NCI-H187 treated with DMSO at 0.1 percent for 48 hours (cell line): ENCODE measurements at places on chromosomes 7 and 10.
A peak's percentile ranks its signal among the peaks of the same experiment; 100 is the strongest.

GRCh38 chr10:31120392-31120791 is 88.7 kb upstream of the ZNF438 start:
- no peak for DNase-seq

- no peak for DNase-seq
These were observed 10.3 kb downstream of the ADRB1 start for GRCh38 chr10:114053946-114054345.

DNA sequence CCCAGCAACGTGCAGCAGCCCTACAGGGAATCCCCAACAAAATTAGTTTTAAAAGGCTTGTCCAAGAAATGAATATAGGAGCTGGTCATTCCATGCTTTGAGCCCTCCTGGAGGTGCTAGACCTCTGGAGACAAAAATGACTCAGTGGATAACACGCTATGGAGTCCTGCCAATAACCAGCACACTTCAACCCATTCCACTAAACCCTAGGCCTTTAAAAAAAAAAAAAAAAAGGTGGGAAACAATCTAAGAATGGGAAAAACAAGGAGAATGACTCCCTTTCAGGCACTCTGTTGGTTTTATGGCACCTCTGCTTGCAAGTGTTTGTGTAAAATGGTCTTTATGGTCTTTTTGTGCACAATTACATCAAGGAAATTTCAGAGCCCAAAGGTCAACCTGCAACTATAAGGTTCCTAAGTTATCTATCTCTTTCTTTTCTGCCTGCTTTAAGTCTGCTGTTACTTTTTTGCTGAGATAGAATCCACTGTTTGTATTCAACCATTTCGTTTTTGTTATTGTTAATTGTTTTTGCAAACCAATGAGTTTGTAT is 21.3 kb downstream of the AVL9 start:
- no peak for DNase-seq

DNA sequence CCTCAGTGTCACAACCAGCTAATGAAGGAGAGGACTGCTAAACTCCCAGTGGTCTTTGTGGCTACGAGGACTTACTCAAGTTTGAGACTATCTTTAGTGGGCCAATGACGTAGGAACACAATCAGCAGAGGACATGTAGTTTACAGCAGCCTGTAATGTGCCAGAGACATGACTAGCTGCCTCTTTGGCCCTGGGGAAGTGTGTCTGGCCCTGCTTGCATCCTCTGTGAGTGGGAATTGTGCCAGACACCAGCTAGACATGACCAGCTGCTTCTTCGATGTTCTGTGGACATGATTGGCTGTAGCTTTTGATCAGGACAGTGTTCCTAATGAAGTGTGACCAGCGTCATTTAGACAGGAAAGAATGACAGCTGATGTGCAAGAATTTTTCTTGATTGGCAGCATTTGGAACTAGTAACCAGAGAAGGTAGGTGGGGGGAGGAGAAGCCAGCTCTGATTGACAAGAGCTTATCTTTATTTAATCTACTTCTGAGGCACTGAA is 141.7 kb downstream of the AUTS2 start:
- DNase-seq = no peak

DNA sequence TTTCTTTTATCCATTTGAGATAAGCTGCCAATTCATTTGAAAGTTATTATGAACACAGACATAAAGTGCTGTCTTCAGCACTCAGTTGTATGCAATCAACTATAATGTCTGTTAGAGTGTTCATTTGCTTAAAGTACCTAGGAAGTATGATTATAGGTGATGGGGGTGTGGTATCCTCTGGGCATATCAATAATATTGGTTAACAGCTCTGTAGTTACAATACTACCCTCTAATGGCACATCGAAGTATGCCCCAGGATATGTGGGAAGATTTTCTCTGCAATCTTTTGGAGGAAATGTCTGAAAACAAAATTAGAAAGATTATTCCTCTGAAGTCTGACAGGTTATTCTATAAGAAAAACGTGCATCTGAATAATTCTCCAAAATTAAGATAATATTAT is 429.7 kb downstream of the ARL4A start:
- DNase-seq = no peak

- no peak for DNase-seq
These were observed 244.8 kb downstream of the BICC1 start for GRCh38 chr10:58757352-58758065.

DNA sequence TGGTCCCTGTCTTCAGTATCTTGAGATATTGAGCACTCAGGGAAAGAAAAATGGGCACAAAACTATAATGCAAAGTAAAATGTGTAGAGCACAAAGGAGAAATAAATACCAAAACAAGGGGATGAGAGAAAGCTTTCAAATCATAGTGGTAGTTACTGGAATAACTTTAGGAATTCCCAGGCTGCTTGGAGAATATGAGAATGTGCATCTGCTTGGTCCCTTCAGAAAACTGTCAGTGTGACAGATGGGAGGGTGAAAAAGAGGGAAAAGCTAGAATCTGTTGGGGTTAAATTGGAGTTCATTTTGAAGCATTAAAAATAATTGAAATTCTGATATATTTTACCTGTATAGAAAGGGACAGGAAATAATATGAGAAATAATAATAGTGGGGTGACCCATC is 15.3 kb downstream of the ST7 start:
- no peak for DNase-seq

DNA sequence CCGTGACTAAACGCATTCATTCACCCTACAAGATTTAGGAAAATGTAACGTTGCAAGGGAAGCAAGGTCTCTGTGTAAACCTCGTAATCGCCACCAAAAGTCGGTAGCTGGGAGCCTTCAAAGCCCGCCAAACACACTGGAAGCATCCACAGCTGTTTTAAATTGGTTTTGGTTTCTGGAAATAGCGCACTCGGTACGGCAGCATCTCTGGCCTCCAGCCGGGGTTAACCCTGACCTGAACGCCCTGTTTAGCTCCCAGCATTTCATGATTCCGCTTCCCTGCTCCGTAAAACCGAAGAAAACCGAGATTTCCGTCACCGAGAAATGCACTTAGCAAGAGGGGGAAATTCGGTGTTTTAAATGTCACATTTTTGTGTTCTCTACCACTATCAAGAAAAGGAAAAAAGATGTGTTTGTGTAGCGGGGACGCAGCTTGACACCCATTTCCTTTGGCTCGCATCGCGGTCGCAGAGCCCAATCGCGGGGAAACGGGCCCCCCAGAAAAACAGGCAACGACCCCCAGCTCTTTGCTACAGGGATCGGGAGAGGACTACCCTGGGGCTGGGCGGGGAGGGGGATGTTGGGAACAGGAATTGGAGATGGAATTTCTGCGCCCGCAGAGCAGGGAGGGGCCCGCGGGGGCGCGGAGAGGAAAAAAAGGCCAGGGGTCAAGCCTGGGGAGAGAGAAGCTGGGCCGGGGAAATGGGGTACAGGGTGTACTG is 646 bp downstream of the SGCE start:
- peak; percentile 23 for DNase-seq

DNA sequence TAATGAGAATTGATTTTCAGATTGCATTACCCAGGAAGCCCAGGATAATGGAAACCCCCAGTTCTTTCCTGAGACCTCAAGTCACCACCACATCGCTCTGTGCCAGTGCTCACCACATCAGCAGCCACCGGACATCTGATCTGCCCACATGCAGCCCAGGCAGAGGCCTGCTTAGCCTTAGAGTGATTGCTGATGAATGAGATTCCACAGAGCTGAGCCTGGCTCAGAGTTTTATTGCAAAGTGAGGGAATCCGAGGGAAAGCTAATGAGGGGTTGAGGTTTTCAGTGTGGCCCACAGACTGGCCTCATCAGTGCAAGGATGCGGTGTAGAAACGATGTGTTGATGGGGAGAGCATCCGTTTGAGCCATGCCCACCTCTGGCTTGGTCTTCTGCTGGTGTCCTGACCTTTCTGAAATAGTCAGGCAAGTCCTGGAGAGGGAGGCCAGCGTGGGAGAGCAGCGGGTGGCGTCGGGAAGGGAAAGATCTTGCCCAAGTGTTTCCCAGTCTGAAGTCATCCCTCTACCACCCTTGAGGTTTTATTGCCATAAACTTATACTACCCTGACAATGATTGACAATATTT is 120.3 kb downstream of the ITIH5 start:
- DNase-seq = no peak

GRCh38 chr10:25382029-25382810 is 207.4 kb downstream of the GPR158 start:
- DNase-seq = no peak

GRCh38 chr10:108735380-108735779 is 1187.9 kb downstream of the XPNPEP1 start:
- DNase-seq = no peak

DNA sequence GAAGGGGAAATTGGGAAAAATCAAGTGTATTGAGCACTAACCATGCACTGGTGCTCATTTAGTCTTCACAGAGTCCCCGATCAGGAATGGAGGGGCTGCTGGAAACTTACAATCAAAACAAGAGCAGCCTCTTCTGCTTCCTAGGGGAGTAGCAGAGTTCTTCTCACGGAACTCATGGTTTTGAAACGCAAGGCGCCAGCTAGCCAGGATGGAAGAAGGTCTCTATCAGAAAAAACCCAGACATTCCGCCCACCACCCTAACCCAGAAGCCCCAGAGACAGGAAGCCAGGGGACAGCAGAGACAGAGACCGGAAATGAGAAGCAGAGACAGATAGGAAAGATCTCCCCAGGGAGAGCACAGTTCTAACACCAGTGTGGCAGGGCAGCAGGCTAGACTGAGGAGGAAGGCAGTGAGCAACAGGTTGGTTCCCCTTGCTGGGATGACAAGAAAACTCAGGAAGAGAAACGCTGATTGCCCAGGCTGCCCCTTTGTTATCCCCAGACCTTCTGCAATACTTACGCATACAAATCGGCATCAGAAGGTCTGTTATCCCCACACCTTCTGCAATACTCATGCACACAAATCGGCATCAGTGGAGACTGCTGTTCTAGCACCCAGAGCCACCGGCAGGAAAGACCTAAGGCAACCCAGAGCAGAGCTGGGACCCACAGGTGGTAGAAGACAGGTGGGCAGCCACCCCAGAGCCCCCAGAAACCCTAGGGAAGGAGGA is 99.2 kb downstream of the CPXM2 start:
- DNase-seq = no peak

DNA sequence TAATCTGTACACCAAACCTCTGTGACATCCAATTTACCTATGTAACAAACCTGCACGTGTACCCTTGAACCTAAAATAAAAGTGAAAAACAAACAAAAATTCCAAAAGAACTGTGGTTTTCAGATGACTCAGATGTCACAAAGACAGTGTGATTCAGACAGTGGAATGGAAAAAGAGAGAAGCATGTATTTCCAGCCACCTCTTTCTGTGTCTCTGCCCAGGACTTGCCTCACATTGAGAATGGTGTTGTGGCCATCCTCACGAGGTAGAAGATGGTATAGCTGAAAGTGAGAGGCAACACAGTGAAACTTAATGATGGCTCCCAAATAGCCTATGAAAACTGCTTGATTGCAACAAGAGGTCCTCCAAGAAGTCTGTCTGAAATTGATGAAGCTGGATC is 78.0 kb downstream of the ARL5B start:
- DNase-seq = no peak

DNA sequence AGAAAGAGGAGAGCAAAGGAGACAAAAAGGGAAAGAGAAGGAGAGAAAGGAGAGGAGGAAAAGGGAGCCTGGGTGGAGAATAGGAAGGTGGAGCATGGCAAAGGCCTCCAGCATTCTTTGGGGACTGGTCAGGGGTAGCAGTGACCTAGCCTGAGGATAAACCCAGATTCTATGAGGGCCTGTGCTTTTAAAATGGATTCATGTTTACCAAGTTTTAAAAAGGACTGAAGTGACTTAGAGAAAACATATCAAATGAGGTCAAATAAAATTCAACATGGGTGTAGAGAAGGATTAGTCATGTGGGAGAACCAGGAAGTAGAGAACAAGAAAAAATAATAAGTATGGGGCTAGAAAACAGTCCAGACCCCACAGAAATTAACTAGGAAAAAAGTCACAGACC is 20.7 kb downstream of the CREB3L2 start:
- DNase-seq = no peak

- DNase-seq = peak; percentile 86
These were observed 134.7 kb downstream of the TMEM178B start for GRCh38 chr7:141208539-141208938.

GRCh38 chr10:49287689-49288340 is 11.2 kb upstream of the C10orf71 start:
- DNase-seq = no peak

- DNase-seq = no peak
These were observed 191.5 kb downstream of the REEP3 start for GRCh38 chr10:63712717-63713115.

GRCh38 chr10:131820626-131821025 is 80.2 kb upstream of the PPP2R2D start:
- DNase-seq = no peak

DNA sequence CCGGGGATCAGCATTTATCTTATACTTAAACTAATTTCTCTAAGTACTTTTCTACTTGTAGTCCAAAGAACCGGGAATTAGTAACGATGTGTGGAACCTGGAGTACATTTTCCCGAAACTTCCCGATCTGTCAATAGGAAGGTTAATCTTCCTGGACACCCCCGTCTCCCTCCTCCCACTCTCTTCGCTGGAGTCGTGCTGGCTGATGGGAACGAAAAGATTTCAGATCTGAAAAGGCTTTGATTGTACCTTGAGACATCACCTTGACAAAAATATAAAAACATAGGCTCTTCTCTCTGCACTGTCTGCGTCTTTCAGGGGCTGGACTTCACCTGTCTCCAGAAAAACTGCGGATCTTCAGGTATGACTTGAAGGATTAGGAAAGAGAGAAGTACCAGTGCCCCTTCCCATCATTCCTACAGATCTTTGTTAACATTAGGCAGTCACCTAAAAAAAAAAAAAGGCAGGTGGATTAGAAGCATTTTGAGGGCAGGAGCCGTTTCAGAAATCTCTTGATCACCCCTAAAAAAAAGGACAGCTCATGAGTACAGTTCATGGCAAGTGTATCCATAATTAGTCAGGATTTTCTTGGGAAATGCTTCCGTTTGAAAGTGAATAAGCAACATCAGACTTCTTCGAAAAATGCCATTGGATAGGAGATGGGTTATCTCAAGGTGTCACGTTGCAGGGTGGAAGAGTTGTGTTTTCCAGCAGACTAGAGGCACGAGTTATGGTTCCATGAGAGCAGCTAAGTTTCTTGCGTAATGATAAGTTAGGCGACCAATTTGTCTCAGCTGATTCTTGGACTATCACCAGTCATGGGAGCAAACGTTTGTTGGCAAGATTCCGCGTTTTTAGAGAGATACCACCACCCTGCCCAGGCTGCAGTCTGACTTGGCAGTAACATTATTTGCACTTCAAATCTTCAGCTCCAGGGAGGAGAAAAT is 7.8 kb upstream of the BAMBI start:
- DNase-seq = no peak

- no peak for DNase-seq
These were observed 8.2 kb upstream of the NPFFR1 start for GRCh38 chr10:70292004-70292403.

- DNase-seq = no peak
These were observed 640.4 kb downstream of the LRMDA start for GRCh38 chr10:76071653-76072365.

- DNase-seq = no peak
These were observed 732.9 kb upstream of the LRRN3 start for GRCh38 chr7:110358028-110358427.

DNA sequence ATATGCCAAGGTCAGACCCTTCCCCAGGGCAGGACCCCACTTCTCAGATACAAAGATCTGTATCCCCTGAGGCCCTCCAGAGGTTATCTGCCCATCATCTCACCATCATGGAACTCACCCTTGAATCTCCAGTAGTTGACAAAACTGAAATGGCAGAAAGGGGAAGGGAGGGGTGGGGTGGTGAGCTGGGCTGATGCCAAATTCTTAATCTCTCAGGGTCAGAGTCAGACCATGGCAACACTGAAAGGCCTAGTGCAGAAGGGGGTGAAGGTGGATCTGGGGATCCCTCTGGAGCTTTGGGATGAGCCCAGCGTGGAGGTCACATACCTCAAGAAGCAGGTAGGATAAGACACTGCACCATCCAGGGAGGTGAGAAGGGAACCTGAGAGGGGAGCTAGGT is 3.1 kb downstream of the CNPY4 start:
- no peak for DNase-seq
